ENCODE measurements at places on chromosomes 1 and 21.

DNA sequence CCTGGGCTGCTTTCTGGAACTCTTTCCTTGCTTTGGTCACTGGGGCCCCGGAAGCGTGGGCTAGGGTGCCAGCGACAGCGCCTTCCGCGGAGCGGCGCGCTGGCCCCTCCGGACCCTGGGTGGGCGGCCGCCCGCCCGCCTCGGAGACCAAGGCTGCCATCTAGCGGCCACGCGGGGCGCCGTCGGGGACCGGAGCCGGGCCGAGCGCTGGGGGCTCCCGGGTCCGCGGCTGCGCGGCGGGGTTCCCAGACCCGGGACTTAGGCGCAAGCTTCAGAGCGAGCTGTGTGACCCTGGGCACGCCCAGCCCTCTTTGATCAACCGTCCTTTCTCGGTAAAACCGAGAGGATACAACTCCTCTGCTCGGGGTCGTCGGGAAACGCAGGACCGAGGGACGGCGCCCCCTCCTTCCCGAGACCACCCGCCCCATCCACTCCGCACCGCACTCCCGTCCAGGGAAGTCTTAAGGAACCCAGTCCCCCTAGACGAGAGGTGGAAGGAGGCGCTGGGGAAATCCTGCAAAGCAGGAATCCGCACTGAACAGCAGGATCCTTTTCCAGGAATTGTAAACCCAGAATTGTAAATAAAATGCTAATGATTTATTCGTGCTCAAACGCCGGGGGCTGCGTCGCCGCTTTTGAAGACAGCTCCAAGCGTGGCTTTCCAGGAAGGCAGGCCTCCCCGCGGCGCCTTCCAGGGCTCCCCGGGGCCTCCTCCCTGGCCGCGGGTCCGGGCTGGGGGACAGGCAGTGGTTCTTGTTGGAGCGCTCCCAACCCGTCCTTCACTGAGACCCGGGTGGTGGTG lies 41.2 kb downstream of the RRAGC start:
- DNase-seq, result no peak

DNA sequence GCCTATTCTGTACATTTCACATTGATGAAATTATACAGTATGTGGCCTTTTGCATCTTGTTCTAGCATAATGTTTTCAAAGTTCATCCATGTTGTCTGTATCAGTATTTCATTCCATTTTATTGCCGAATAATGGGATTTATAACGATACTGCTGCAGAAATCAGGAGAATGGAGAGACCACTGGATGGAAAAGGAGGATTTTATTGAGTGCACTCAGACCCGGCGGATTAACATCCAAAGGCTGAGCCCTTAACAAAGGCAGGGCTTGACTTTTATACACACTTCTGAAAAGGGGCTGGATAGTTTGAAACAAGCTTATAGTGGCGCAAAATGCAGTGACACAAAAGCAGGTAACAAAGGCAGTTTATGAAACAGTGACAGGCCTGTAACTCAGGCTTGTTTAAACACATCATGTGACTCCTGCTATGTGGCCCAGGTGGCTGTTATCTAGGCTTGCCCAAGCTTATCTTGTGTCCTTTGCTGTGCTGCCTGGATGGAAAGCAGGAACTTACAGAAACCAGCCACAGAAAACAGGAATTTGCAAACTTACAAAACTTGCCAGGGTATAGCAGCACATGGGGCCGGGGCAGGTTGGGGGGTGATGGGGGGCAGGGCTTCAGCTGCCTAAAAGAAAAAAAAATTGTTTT lies 32.8 kb upstream of the KCNJ15 start:
- no peak for DNase-seq

DNA sequence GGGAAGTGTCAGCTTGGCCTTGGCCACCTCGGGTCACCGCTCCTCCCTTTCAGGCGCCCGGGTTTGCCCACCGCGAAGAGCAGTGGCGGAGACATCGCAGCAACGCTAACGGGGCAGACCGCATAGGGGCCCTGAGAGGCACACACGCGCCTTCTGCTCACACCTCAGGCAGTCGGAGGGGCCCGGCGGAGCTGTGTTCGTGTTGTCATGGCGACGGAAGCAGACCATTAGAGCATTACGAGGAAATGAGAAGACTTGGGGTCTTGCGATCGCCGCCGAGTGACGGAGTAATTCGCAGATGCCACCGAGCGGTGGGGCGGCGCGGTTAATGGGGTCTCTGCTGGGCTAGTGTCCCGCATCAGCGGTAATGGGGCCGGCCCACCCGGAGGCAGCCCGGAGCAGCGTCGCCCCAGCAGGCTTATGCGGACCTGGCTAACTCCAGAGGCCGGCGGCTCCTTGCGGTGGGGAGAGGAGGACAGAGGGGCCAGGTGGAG lies 144.1 kb downstream of the TNR start:
- no peak for DNase-seq

GRCh38 chr1:95532335-95532734 lies 298.3 kb downstream of the RWDD3 start:
- DNase-seq, result no peak

- no peak for DNase-seq
Observed at GRCh38 chr1:152960452-152961044, 9.9 kb upstream of the SPRR4 start.

DNA sequence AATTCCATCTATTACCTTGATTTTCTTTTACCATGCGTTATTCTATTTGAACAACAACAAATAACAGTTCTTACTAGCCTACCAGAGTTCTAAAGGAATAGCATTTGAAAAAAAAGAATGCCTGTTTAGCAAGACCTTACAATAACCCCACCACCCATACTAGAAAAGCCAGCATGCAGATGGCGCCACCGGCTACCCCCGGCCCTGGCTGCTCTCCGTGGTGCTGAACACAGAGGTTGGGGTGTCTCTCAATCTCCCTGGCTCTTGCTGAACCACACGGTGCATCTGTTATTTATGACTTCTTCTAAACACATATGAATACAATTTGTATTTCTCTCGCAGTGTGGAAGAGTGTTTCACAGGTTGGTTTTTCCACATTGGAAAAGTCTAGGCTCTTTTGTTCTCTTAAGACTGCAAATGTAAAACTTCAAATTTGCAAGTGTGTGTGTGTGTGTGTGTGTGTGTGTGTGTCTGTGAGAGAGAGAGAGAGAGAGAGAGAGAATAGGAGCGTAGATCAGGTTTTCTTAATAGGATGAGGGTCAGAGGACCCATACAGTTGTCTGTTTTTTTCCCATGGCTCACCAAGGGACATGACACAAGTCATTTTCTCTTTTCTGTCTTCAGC lies 13.6 kb downstream of the GRIK3 start:
- DNase-seq, result no peak

DNA sequence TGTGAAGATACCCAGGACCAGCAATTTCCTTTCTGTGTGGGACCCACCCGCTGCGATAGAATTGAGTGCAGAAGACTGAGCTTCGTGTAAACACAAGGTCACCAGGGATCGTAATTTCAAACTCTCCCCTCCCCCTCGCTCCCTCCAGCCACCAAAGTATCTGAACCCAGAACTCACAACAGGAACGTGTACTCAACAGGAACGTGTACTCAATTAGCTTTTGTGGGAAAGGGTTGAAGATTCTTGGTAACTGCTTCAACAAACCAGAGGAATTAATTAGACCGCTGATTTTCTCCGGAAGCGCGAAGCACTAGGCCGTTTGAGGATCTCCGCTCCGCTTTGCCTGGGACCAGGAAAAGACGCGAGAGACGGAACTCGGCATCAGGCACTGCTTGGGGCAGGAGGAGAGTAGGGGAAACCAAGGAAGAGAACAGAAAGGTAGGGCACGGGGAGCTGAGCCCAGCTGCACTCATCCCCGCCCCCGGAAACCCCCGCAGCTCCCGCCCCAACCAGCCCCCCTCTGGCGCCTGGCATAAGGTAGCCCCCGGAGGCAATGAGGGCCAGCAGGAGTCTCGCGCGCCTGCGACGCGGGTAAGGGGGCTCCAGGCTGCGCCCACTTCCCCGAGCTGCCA lies 453 bp downstream of the DRAM2 start:
- peak; percentile 57 for DNase-seq

GRCh38 chr1:201332021-201332420 lies 45.5 kb downstream of the TNNT2 start:
- no peak for DNase-seq

GRCh38 chr1:190244406-190244805 lies 233.3 kb downstream of the BRINP3 start:
- DNase-seq, result no peak

- peak; percentile 70 for DNase-seq
Observed at GRCh38 chr1:240965581-240966091, 353.7 kb upstream of the GREM2 start.

- no peak for DNase-seq
Observed at GRCh38 chr1:1539310-1540089, 924 bp downstream of the TMEM240 start.

GRCh38 chr1:48164571-48164970 lies 57.9 kb upstream of the SLC5A9 start:
- DNase-seq, result no peak

DNA sequence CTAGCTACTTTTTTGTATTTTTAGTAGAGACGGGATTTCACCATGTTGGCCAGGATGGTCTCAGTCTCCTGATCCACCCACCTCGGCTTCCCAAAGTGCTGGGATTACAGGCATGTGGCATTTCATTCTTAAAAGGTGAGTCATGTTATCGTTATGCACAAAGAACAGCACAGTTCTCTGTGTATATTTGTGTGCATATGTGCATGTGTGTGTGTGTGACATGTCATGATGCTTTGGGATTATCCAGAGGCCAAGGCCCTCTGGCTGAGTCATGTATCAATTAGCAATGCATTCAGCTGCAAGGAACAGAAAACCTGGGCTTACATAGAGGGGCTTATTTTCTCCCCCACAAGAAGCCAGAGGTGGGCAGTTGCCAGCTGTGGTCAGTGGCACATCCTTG lies 301.7 kb upstream of the KAZN start:
- no peak for DNase-seq

DNA sequence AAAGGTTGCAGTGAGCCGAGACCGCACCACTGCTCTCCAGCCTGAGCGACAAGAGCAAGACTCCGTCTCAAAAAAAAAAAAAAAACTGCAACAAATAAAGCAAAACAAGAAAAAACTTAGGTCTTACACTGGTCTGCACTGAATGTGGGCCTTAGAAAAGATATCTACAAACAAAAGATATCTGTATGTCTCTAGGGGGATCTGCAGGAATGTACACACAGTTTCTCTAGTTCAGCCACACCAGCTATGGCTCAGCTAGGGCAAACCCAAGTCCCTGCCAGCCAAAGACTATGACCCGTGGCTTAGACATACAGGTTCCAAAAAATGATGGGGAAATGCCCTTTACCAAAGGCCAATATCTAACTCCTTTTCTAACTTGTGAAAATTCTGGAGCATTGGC lies 202.4 kb upstream of the KAZN start:
- no peak for DNase-seq

DNA sequence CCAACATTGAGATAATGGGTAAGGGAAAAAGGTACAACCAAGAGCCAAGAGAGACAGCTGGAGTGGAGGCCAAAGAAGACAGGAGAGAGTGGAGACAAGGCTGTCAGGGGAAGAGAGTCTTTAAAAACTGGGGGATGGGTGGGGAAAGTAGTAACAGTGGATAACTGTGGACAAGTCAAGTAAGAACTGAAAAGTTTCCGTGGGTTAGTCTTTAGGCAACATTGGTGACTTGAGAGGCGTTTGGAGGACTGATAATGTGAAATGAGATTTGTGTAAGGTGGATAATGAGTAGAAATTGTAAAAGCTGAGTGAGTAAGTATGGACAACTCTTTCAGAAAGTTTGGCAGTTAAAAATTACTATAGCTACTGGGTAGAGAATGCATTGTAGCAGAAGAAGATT lies 10.4 kb downstream of the PPP2R5A start:
- DNase-seq, result no peak

DNA sequence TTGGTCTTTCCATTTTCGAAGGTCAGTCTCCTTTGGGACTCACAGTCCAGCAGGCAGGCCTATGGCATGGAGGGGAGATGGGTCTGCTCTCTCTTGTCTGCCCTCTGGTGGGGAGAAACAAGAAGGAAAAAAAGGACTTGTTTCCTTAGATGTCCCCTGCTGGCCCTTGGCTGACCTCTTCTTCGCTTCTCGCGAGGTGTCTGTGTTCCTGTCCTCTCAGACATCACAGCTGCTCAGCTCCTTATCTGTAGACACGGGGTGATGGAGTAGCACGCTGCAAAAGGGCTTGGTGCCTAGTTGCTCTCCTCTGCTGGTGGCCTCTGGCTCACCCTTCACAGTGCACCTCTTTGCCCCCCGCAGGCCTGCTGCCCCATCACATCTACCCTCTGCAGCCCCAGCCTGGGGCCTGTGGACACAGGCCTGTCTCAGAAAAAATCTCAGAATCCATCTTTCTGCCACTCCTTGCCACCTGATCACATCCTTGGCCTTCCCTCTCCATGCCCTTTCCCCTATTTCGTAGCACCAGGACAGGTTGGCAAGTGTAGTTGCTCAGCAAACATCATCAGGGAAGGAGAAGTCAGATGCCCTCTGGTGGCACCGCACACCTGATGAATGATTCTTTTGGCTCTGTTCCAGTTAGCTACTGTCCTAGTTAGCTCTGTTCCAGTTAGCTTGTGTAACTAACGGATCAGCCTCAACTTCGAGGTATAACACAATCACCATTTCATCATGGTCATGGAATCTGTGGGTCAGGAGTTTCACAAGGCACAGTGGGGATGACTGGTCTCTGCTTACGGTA lies 18.7 kb upstream of the AK2 start:
- peak; percentile 85 for DNase-seq

DNA sequence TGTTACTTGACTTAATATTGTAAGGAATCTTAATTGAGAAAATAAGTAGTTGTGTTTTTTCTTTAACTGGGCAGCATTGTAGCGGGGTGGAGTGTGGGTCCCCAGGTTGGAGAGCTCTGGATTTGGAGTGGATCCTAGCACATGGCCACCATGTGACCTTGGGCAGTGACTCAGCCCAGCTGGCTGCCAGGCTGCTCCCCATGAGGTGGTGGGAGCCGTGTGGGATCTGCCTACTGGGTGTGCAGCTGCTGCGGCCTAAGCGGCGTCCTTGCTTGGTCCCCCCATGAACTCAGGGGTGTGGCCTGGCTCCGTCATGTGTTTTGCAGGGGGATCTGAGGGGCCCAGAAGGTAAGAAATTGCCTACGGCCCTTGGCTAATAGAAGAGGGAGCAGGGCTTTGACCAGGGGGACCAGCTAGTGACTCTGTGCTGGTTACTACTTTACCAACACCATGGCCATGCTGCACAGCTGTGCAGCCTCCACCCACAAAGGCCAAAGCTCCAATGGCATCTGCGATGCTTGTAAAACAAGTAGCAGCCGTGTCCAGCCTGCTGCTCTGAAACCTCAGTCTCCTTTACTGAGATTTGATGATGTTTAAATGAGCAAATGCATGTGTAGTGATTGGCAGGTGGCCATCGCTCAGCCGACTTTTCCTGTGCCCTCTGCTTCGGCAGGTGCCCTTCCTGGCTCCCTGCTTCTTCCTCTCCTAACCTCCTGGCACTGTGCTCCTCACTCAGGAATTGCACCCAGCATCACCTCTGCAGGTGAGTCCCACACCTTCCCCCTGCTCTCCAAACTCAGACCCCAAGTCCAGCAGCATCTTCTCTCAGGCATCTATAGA lies 68.3 kb downstream of the ADARB1 start:
- DNase-seq, result no peak

GRCh38 chr1:9289090-9289534 lies 3.6 kb upstream of the SPSB1 start:
- DNase-seq, result no peak

- DNase-seq, result no peak
Observed at GRCh38 chr1:155339515-155340097, 18.9 kb downstream of the RUSC1 start.

- DNase-seq, result no peak
Observed at GRCh38 chr1:211571998-211572397, 7.0 kb downstream of the SLC30A1 start.

GRCh38 chr1:40784141-40784770 lies 669 bp downstream of the KCNQ4 start:
- DNase-seq, result no peak
